Lower lobe of right lung (tissue), 2 donors: ENCODE measurements at places on chromosomes 5 and 9.

GRCh38 chr5:122300374-122300773, 11.7 kb upstream of the SNCAIP start:
- DNase-seq: no peak

GRCh38 chr9:126131066-126132010, 195.3 kb upstream of the MVB12B start:
- no peak for DNase-seq

GRCh38 chr9:88280816-88281382, 107.3 kb upstream of the SPIN1 start:
- no peak for DNase-seq

DNA sequence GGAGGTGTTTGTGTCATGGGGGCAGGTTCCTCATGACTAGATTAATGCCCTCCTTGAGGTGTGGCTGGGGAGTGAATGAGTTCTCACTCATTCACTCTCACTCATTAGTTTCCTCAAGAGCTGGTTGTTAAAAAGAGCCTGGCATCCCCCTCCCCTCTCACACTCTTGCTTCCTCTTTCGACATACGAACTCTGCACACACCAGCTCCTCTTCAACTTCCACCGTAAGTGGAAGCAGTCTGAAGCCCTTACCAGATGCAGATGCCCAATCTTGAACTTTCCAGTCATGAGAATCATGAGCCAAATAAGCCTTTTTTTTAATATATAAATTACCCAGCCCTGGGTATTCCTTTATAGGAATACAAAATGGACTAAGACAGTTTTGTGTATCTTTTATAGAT, 82.5 kb downstream of the SPRY4 start:
- DNase-seq: no peak

DNA sequence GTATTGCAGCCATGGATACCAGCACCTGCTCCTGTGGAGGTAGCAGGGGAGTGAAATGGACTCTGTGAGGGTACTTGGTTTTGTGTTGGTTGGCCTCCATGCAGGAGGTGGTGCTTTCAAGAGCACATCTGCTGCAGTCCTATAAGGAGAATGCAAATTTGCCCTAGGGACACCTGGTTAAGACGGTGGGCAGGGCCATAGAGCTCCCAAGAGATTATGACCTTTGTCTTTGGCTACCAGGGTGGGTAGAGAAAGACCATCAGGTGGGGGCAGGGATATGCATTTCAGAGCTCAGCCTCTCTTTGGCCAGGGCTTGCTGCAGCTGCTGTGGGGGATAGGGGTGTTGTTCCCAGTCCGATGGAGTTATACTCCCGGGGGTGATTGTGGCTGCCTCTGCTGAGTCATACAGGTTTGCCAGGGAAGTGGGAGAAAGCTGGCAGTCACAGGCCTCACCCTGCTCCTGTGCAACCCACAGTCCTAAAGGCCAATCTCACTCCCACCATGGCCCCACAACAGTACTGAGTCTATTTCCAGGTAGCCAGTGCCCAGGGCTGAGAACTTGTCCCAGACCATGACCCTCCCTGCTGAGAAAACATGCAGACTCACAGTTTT, 14.0 kb upstream of the PDLIM4 start:
- DNase-seq: no peak

DNA sequence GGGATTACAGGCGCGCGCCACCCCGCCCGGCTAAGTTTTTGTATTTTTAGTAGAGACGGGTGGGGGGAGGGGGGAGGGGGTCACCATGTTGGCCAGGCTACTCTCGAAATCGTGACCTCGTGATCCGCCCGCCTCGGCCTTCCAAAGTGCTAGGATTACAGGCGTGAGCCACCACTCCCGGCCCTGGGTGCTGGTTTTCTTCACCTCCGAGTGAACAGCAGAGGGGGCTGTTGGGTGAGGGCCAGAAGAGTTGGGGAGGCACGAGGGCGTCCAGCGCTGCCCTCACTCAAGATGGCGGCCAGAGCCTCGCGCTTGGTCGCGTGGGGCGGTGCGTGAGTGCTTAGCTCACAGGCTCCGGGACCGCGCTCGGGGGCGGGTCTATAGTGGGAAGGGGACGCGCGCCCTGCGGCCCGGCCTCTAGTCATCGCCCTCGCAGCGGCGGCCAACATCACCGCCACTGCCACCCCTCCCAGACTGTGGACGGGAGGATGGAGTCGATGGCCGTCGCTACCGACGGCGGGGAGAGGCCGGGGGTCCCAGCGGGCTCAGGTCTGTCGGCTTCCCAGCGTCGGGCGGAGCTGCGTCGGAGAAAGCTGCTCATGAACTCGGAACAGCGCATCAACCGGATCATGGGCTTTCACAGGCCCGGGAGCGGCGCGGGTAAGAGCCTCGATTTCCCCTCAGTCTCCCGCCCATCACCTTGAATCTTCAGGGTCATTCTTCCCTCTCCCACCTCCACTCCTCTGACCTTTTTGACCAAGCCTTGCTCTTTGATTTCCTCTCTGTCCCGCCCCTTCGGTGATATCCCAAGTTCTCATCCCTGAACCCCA, at the start of gene CAMLG:
Gene CAMLG (plus strand): TSS at position 416 of the 830 bp plus-strand sequence. CDS start 73 bp downstream, at position 489.
- peak; percentile 99 for DNase-seq

DNA sequence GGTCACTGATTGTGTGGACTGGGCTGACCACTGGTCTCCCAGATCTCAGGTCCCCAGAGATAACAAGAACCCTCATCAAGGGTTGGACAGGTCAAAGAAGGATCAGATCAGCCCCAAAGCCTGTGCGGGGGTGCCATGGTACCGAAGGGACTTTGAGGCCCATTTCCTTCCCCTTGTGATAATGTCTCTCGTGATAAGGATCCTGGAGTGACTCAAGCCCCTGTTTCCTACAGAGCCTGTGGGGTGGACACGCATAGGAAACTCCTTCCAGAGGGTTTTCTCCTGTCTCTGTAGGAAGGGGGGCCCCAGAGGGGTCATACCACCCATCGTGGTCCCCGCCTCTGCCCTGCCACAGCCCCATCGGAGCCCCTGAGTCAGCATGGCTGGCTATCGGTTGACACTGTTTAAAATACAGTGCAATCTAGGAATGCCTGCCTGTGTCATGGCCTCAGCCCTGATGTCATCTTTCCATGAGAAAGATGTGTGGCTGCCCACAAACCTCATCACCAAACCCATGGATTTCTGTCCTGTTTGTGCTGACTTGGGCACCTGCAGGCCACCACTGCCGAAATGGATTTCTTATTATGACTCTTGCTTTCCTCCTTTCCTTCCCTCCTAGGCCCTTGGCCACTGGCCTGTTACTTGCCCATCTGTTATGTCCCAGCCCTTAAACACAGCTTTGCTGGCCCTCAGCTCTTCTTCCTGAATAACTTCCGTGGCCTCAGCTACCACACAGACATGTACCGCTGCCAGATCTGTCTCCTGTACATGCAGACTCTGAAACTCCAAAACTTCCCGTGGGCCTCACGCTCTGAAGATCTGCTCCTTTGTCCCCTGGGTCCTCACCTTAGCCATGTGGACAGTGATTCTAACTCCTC, 2.9 kb upstream of the CSF2 start:
- DNase-seq: no peak

DNA sequence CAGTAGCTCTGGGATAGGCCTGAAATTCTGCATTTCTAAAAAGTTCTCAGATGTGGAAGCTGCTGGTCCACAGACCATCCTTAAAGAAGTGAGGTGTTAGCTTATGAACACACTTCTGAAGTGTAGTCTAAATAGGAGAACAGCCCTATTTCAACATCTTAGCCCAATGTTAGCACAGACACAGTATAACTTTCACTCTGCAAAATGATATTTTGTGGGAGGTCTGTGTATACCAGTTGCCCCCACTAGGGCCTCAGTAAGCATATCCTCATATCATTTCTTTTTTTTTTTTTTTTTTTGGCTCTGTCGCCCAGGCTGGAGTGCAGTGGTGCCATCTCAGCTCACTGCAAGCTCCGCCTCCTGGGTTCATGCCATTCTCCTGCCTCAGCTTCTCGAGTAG, 7.5 kb upstream of the HABP4 start:
- DNase-seq: no peak

DNA sequence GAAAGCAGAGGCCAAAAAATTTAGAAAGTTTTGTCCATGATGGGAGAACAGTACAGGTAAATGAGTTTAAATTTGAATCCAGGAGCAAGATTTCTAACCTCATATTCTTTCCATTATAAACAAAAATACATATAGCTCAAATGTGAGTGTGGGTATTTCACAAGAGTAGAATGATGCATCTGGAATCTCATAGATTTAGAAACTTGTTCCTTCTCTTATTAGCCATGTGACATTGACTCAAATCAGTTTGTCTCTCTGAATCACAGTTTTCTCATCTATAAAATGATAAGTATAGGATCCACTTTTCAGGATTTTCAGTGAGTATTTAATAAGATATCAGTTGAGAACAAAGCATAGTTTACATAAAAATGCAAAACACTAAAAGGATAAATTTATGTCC, 436.3 kb upstream of the PAPPA start:
- no peak for DNase-seq

DNA sequence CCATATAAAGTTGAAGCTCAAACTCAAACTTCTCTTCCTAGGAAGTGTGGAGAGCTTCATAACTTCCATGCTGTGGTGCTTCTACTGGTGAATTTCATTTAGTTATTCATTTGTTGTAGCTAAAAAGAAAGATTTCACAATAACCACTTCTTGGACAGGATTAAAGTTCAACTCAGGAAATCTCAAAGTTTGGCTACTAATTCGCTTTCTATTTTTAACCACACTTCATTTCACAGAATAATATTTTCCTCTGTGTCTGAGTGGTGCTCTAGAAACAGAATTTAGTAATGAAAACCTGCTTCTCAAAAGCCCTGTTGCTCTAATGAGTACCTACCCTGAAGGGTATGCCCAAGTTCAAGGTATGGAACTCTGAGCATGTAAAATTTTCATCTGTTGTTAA, 73.9 kb downstream of the ACTBL2 start:
- no peak for DNase-seq

- no peak for DNase-seq
Observed at GRCh38 chr5:123795688-123796087, 283.7 kb downstream of the CSNK1G3 start.
